ENCODE measurements at places on chromosomes 4 and X.

GRCh38 chrX:113726898-113727297 is 857.0 kb upstream of the HTR2C start:
- DNase-seq = no peak

GRCh38 chr4:98641376-98641775 is 17.0 kb downstream of the TSPAN5 start:
- DNase-seq = no peak

DNA sequence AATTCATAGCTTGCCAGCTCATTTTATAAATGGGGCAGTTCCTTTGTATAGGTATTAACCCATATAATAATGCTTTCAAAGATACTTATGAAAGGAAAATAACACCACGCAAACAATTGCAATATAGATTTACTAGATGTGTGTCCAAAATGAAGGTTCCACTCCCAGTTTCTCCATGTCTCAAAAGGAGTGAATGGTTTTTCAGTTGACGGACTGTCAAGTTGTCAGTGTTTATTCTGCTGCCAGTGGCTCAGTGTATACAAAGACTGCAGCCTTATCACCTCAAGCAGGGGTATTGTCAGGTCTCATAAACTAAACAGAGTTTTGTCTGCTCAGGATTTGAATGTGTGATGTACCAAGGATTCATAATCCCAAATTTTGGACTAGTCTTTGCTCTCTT is 585.3 kb upstream of the ATOH1 start:
- DNase-seq = no peak

- DNase-seq = no peak
These were observed 266.6 kb downstream of the BANK1 start for GRCh38 chr4:102057122-102057521.

GRCh38 chr4:100728861-100729260 is 211.0 kb upstream of the EMCN start:
- DNase-seq = no peak

GRCh38 chr4:76626686-76627465 is 191.8 kb downstream of the SHROOM3 start:
- no peak for DNase-seq

DNA sequence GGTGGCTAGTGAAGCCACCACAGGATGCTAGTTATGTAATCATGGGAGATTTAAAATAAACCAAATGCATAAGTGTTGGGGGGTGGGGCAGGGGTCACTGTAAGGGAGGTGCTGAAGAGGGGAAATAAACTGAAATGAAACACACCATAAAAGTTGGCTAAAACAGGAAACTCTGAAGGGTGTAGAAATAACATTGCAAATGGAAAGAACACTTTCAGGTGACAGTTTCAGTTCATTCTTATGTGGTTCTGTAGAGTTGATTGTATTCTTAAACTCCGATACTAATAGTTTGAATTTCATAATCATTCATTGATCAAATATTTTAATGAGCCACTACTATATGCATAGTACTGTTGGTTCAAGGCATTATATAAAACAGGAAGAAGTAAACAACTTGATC is 80.1 kb downstream of the HDAC8 start:
- no peak for DNase-seq

DNA sequence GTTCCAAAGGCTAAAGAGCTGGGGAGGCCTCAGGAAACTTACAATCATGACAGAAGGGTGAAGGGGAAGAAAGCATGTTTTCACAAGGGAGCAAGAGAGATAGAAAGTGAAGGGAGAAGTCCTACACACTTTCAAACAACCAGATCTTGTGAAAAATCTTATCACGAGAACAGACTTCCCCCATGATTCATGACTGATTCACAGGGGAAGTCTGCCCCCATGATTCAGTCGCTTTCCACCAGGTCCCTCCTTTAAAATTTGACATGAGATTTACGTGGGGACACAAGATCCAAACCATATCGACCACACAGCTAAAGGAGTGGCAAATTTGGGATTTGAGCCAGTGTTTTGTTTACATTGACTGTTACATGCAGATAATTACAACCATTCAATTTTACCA is 971.1 kb upstream of the HS3ST1 start:
- DNase-seq = no peak

GRCh38 chr4:164648849-164649212 is 105.1 kb upstream of the SMIM31 start:
- no peak for DNase-seq

GRCh38 chr4:48069026-48069425 is 52.5 kb downstream of the NIPAL1 start:
- DNase-seq = no peak

GRCh38 chr4:5018096-5018495 is 1.2 kb downstream of the CYTL1 start:
- no peak for DNase-seq

GRCh38 chr4:88953400-88953799 is 103.6 kb downstream of the FAM13A start:
- DNase-seq = no peak

DNA sequence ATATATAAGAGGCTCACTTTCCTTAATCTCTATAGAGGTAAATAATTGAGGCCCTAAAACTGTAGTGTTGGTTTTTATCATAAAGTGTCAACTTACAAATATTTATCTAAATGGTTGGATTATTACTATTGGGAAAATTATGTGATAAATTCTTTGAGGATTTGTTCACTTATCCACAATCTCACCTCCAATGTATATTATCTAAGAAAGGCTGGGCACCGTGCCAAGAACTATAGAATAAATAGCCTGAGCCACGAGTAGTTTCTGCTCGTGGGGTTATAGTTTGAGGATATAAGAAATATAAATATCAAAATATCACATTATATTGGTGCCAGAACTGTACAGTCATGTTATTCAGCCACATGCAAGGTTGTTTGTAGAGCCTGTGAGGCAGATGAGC is 177.9 kb downstream of the VEGFC start:
- no peak for DNase-seq

DNA sequence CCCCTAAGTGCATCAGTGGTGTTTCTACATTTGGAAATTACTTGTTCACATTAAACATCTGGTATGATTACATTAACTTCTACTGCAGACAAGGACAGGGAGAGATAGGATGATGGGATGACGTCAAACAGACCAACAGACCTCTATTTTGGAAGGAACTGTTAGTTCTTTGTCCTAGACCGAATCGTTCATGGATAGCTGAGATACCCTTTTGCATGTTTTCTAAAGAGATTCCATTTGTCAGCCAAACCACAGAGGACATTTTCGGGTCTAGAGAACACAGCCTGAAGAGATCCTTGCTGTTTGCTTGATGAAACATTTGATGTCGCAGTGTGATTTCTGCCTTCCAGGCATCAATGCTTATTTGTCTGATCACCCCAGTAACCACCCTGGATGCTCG is 27.7 kb downstream of the CHST7 start:
- DNase-seq = no peak

DNA sequence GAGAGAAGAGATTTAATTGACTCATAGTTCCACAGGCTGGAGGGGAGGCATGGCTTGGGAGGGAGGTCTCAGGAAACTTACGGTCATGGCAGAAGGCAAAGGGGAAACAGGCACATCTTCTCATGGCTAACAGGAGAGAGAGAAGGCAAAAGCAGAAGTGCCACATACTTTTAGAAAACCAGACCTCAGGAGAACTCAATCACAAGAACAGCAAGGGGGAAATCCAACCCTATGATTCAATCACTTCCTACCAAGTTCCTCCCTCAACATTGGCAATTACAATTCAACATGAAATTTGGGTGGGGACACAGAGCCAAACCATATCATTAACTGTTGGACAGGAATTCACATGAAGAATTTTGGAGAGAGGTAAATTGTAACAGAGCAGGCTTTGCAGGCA is 485.3 kb upstream of the PITX2 start:
- DNase-seq = no peak

DNA sequence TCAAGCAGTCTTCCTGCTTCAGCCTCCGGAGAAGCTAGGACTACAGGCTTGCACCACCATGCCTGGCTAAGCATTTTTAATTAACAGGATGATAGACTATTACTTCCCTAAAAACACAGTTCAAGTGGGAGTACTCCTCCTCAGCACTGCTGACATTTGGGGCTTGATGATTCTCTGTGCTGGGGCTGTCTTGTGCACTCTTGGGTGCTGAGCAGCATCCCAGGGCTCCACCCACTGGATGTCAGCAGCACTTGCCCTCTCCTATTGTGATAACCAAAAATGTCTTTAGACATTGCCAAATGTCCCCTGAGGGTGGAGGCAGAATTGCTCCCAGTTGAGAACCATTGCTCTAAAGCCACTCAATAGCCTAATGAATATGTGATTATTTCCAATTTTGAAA is 60.4 kb downstream of the CLCN4 start:
- no peak for DNase-seq
